MG63 (cell line): ENCODE measurements at places on chromosomes 4 and X. TPM values are rescaled to one million over a fixed set of nuclear protein-coding genes. Genes with fewer than 3 reads are reported as not detected.
A peak's percentile ranks its signal among the peaks of the same experiment; 100 is the strongest.

The NEUROG2 gene
- total RNA-seq: not detected in 2 replicates

The GAGE1 gene
- not detected in 2 replicates for total RNA-seq

The CDKL2 gene
- total RNA-seq: not detected in 2 replicates

The CLCN4 gene
- total RNA-seq: 2.3 and 7.1 TPM in 2 replicates

The CT45A1 gene
- not detected in 2 replicates for total RNA-seq

The RASSF6 gene
- not detected in 2 replicates for total RNA-seq

The SSX4 gene
- total RNA-seq: not detected in 2 replicates

The RPS6KA6 gene
- not detected in 2 replicates for total RNA-seq

The HSD17B10 gene
- total RNA-seq: 162 and 166 TPM in 2 replicates

The SRPX2 gene
- total RNA-seq: 11.1 and 12.0 TPM in 2 replicates

The RHOXF1 gene
- total RNA-seq: not detected in 2 replicates

The SULT1E1 gene
- total RNA-seq: not detected in 2 replicates

The BTK gene
- total RNA-seq: 0.59 TPM in 1 of 2 replicates, not detected in the other

The GRXCR1 gene
- total RNA-seq: 0.81 TPM in 1 of 2 replicates, not detected in the other

The GRPR gene
- total RNA-seq: 0.10 and 0.20 TPM in 2 replicates

GRCh38 chr4:40276546-40276945, 58.6 kb upstream of the CHRNA9 start:
- DNase-seq: no peak

DNA sequence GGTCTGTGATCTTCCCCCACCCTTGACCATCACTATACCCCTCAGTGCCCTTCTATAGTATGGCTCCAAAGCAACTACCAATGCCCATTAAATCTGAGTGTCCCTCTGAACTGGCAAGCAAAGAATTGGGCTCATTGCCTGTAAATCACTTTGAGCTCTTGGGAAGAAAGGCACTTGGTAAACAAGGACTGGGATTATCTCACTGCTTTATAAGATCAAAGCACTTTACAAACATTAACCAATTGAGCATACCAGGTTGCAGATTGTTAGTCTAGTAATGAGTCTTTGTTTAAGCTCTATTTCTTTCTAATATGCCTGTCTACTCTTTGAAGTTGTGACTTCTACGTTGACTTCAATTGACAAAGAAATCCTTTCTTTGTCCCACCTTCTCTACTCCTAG, 34.1 kb downstream of the AREG start:
- no peak for DNase-seq

GRCh38 chr4:25028851-25029250, 1.9 kb downstream of the LGI2 start:
- no peak for DNase-seq

DNA sequence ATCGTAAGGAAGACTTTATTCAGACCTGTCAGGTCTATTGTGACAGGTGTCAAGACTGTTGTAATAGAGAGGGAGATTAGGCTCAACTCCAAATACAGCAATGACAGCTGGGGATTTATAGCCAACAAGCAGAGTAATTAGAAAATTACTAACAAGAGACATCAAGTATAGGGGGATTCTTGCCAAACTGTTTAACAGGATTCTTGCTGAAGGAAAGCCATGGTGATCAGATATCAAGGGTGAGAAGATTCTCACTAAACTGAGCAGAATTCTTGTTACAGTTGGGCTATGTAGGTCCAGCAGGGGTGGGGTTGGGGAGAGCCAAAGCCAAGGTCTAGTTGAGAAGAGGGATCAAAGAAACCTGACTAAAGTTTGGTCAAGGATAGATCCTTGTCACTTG, 461.0 kb upstream of the GALNT7 start:
- DNase-seq: no peak

DNA sequence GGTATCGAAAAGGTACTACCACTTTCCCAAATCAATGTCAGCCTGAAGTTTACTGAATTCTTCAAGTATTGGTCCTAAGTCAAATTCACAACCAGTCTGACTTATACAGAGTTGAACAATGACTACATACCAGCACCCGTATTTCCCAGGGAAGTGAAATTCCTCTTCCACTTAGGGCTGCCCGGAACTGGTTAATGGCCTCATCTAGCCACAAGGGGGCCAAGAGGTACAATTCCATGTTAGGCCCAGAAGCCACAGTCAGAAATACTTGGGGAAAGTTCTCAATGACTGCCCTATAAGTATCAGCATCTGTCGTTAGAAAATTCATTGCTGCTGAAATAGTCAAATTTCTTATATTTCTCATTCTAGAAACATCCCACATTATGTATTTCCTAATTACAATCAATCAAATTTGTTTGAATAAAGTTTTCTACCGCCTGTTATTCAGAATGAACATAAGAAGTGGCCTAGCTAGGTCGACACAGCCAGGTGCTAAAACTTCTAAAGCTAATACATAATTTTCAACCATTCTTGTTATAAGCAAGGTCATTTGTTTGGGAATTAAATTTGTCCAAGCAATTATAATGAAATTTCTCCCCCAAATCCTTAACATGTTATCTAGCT, 5.6 kb upstream of the PCDH7 start:
- no peak for DNase-seq

DNA sequence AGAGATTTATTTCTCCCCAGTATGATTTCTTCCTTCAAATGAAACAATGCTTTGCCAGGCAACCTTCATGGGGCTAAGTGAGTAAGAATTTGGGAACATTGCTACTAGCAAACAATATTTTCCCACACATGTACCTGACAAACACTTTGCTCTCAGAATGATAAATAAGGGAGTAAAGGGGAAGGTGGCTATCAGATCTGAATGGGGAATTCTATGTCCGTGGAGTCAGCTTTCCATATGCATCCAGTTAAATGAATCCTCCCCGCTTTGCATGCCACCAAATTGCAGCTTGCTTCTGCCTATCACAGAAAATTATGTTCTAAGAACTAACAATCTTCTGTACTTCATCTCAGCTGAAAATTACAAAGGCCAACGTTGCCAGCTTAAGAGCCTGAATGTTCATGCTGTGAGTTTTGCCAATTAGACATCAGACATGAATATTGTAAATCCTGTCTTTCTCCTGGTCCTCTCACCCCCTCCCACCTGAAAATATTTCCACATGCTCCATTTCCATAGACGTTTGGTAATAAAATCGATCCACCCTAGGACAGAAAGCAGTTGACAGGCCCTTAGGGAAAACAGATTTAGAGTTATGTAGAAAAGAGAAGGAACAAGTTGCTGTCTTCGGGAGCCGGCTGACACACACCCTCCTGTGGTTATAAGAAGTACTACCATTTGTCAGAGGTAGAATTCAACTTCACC, 6.3 kb downstream of the MEPE start:
- no peak for DNase-seq

- DNase-seq: no peak
Observed at GRCh38 chrX:25175743-25176142, 160.0 kb upstream of the ARX start.

GRCh38 chr4:95534032-95534431, 14.7 kb downstream of the UNC5C start:
- DNase-seq: no peak

GRCh38 chrX:71828086-71828485, 64.9 kb downstream of the CXorf49B start:
- no peak for DNase-seq

DNA sequence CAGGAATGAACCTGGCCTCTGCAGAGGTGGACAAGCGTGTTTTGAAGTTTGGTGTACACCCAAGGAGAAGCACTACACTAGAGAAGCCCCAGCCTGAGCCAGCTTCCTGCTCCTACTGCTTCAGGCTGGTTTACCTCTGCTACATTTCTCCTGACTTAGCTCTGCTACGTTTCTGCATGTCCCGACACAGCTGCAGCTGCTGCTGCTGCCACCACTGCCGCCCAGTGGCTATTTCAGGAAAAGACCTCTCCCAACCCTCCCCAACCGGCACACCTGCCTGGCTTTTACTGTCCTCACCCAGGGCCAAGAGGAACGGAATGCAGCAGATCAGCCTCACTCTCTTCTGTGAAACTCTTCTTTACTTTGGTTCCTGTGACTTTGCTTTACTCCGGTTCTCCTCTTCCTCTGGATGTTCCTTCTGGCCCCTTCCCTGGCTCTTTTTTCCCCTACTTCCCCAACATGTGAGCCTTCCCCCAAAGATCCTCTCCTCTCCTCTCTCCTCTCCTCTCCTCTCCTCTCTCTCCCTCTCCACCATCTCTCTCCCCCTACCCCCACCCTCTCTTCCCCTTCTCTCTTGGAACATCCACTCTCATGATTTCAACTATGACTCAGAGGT, 3.1 kb upstream of the P2RY4 start:
- DNase-seq: peak; percentile 16

DNA sequence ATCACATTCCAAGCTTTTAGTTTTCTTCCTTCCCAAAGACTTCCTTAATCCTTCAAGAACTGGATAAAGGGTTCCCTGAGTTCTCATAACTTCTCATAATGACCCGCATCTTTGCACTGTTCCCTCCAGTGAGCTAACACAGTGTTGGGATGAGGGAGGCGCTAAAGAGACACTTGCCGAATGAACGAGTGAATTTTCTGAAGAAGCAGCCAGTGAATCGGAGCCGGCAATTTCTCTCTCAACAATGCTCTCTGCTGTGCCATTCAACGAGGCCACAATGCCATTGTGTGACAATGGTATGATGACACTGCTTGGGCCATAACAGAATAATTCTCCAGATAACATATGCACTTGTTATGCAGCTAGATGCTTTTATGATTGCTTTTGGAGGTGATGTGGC, 51.4 kb upstream of the ZFP42 start:
- DNase-seq: no peak

DNA sequence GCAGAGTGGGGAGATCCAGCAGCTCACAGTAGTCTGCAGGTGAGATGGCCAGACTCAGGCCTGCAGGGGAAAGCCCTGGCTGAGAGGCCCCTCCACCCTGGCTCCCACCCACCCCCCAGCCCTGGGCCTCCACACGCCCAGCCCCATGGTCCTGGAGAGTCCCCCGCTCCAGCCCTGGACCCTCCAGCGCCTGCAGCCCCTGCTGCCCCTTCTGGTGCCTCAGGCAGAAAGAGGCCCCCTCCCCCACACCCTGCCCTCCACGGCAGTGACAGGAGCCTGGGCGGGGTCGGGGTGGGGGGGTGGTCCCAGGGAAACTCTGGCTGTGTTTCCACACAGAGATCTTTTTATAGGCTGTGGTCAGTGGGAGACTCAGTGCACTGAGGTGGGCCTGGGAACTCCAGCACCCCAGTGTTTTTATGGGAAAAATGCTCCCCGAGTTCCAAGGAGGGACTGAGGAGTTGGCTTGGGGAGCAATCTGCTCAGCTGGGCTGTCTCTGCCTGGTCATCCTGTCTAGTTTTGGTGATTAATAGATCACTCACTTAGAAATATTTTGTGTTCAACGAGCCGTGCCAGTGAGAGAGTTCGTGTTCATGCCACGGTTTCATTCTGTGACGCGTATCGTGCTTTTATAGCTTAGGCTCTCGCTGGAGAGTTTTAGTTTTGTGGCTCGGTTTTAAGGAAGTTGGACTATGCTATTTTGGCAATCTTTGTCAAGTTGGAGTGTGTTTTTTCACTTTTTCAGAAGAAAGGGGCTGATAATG, 53.1 kb upstream of the HGFAC start:
- peak; percentile 66 for DNase-seq

DNA sequence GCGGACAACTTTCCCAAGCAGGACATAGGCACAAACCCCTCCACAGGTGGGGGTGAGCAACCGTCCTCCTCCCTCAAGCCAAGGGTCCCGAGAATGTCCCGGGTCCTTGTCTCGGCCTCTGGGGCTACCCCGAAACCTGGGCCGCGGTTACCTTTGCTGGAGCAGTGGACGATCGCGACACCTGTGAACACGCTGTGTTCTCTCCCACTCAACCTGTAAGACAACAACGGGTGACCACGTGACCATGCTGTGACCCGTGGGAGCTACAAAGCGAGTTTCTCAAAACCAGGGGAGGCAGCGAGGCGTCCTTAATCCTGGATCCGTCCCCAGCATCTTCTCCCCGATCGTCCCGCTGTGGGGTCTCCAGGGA, 17.9 kb downstream of the ASMTL start:
- DNase-seq: no peak
